Psoas muscle (tissue), 8 donors: ENCODE measurements at places on chromosomes 2 and 18. TPM values are rescaled to one million over a fixed set of nuclear protein-coding genes. Genes with fewer than 3 reads are reported as not detected.

Gene CFC1
- not detected for total RNA-seq

Gene ACMSD
- not detected for total RNA-seq

DNA sequence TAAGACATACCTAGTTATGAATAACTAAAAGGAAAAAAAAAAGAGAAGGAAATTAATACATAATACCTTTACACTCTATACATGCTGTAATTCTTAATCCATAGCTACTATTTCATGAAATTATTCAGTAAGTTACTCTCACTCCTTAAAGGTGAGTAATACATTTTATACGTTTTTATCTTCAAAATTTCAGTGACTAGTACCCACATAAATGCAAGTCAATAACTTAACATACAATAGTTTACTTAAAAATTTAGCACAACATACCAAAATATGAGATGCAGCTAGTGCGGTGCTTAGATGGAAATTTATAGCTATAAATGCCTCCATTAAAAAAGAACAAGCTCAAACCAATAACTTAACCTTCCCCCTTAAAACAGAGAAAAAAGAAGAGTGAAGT lies 36.0 kb upstream of the DTNB start:
- DNase-seq: no peak

- peak; percentile 63 for DNase-seq
Measured at GRCh38 chr2:1675633-1676032, 68.7 kb downstream of the PXDN start.

DNA sequence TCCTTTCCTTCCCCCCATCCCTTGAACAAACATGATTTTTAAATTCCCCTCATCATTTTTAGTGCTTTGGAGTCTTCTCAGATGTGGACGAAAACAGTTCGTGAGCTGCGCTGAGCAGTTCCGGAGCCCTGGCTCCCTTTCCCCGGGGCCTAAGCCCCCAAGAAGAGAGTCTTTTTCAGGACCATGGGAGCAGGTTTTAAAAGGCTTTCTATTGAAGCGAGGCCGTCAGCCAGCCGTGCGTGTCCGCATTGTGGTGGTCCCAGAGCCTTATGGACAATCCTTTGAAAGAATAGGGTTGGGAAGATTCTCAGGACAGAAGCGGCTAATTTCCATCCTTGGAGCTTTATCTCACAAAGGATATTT lies 290.7 kb downstream of the SOX11 start:
- DNase-seq: no peak

GRCh38 chr2:27494944-27495554 lies at the start of gene FNDC4:
Gene FNDC4 (minus strand): TSS chr2:27495200. CDS start chr2:27494679, 521 bp downstream.
- peak; percentile 43 for DNase-seq

GRCh38 chr2:63903003-63903402 lies 61.3 kb downstream of the UGP2 start:
- no peak for DNase-seq

DNA sequence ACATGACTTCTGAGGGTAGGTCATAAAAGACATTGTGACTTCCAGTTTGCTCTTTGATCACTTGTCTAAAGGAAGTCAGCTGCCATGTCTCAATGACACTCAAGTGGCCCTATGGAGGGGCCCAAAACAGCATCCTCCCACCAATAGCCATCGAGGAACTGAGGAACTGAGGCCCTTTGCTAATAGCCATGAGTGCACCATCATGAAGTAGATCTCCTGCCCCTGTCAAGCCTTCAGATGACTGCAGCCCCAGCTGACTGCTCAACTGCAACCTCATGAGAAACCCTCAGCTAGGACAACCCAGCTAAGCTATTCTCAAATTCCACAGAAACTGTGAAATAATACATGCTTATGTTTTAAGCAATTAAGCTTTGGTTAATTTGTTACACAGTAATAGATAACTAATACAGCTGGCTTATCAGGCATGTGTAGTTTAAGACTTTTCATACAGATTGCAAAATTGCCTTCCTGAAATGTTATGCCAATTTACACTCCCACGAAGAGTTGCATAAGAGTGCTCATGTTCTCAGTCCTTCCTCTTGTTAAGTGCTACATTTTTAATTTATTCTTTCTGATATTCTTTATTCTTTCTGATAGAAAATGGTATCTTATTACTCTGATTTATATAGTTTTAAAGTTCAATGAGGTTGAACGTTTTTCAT lies 105.6 kb upstream of the NDUFV2 start:
- DNase-seq: no peak

DNA sequence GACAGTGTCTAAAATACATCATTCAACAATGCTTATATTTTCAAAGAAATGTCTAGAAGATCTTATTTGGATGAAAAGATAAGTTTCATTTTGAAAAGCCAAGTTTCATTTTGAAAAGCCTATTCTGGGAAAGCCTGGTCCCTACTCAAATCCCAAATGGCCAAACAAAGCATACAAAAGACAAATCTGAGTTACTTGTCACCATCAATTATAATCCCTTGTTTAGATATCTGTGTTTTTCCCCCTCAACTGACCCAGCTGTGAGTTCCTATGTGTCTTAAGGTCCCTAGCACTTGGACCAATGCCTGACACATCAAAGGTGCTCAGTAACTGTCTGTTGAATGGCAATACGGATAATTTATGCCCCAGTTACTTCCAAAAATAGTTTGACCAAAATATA lies 52.3 kb upstream of the THOC1 start:
- DNase-seq: no peak

- no peak for DNase-seq
Measured at GRCh38 chr2:68303033-68303901, 16.5 kb downstream of the CNRIP1 start.

GRCh38 chr2:73257425-73258125 lies 23.5 kb downstream of the CCT7 start:
- no peak for DNase-seq

- no peak for DNase-seq
Measured at GRCh38 chr2:219697811-219698747, 70.6 kb downstream of the SLC4A3 start.

DNA sequence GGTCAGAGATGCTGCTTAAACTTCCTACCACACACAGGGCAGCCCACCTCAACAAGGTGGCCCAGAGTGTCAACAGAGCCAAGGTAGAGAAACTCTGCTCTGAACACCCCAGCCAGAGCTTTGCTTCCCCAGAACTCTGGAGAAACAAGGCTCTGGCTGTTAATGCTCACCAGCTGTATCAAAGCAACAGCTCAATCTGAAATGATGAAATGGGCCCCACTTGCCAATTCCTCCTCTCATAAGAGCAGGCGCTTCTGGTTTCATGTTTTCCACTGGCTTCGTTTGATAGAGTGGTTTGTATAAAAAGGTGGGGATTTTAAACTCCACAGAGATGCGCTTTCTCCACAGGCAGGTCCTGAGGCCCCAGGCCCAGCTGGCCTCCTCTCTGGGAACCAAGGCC lies 60.9 kb upstream of the TFCP2L1 start:
- DNase-seq: no peak

- no peak for DNase-seq
Measured at GRCh38 chr2:215743066-215743465, 270.3 kb downstream of the MREG start.
